ENCODE measurements at places on chromosomes 6 and 20. TPM values are rescaled to one million over a fixed set of nuclear protein-coding genes. Genes with fewer than 3 reads are reported as not detected.

DNA sequence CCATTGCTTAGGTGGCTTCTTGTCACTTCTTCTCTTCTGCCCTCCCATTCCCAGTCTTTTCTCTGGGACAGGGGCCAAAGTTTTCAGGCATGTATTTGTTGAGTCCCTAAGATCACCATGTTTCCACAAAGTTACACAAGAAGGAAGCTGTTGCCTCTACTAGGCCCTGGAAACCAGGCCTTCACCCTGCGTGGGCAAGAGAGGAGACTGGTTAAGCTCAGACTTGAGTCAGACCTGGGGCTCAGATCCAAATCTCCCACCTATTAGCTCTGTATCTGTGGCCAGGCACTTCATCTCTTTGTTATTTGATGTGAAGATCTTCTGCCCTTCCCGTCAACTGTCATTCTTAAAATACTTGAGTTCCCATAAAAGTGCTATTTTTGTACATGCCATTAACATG is 154.6 kb downstream of the SASH1 start:
- no peak for DNase-seq

- no peak for DNase-seq
Observed at GRCh38 chr6:157314705-157315321, 8.5 kb downstream of the TMEM242 start.

DNA sequence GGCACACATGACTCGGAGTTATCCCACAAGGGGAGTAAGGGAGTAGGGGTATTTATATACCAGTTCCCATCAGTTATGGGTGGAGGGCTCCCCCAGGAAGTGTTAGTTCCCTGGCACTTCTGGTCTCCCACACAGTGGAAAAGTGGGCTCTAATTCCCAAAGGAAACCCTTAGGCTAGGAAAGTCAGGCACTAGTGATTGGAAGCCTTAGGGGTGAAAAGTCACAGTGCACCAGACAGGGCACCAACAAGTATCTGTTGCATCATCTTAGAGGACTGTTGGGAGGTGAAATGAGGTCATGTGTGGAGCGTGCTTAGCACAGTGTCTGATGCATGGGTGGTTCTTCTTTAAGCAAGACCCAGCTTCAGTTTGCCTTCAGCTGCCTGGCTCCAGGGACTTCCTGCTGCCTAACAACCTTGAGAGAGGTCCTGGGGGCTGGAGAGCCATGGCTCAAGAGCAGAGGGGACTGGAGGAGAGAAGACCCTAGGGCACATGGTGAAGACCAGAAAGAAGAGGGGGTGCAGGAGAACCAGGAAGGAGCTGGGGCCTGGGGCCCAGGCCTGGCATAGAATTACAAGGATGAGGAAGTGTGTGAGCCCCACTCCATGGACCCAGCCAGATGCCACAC is 7.5 kb upstream of the FOXP4 start:
- no peak for DNase-seq

DNA sequence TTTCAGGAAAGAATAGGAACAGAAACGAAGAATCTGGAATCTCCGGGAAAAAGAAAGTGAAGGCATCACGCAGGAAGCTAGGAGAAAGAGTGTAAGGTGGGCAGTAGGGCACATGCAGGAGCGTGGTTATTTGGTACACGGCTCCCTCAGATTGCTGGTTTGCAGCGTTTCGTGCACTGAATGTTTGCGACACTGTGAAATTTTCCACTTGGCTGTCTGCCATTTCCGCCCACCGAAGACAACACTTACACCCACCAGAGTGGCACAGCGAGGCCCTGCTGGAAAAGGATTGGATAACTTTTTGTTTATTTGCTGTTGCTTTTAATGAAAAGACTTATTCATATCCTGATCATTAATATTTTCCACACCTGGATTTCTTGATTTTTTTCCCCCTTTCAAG is 248.3 kb downstream of the GMPR start:
- DNase-seq: no peak

DNA sequence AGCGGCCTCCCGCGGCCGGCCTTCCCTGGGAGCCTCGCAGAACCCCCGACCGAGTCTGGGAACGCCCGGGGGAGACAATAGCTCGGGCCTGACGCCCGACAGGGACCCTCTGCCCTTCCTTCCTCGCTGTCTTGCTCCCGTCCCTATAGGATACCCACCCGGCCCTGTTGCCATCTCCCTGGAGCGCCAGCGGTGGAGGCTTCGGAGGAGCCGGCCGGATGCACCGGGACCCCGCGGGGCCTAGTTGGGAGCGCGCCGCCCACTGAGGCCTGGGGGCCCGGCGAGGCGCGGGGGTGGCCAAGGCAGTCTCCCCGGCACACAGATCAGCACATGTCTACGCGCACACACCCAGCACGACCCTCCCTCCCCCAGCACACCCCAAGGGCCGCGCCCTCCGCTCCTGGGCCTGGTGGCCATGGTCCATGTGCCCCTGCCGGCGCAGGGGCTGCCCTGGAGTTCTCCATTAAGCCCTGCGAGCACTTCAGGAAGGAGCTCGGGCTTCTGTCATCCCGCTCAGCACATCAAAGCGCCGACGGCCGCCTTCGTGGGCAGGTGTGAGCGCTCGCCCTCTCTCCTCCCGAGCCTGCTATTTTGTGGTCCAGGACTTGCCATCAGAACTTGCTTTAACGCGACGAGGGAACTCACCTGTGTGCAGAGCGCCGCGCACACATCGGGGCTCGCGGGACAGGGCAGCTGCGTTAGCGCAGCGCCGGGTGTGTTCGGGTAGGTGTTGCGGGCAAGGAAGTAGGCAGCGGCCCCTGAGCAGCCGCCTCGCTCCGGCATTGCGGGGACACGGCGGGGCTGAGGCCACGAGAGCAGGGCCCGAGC is 3.7 kb downstream of the FOXF2 start:
- DNase-seq: no peak

GRCh38 chr6:125781314-125781868 is 9.4 kb upstream of the NCOA7 start:
- no peak for DNase-seq

GRCh38 chr6:70537266-70537665 is 29.5 kb upstream of the SDHAF4 start:
- no peak for DNase-seq

GRCh38 chr20:34388000-34388399 is 24.9 kb downstream of the ITCH start:
- no peak for DNase-seq

TGM2 gene
- 7.1 TPM for total RNA-seq

WFDC12 gene
- total RNA-seq: not detected

HLA-DOB gene
- total RNA-seq: 0.56 TPM

TCF19 gene
- 7.9 TPM for total RNA-seq

Data from chondrocyte (in vitro differentiated cells).